Activated CD4-positive, alpha-beta T cell treated with anti-CD3 and anti-CD28 coated beads, Interleukin-10, Interleukin-2, amounts not matched to agents 100 ng/mL and 50 ng/mL, durations not matched to agents 16 hours and 8 hours (primary cell): ENCODE measurements at places on chromosomes 2 and 18.
A peak's percentile ranks its signal among the peaks of the same experiment; 100 is the strongest.

GRCh38 chr2:104523921-104524320 is 330.0 kb upstream of the POU3F3 start:
- no peak for DNase-seq

- no peak for DNase-seq
Observed at GRCh38 chr2:43176449-43176848, 50.0 kb downstream of the ZFP36L2 start.

GRCh38 chr2:7052404-7052803 is 135.2 kb downstream of the RNF144A start:
- DNase-seq = no peak

GRCh38 chr2:64543008-64543697 is 19.0 kb downstream of the AFTPH start:
- DNase-seq = no peak

DNA sequence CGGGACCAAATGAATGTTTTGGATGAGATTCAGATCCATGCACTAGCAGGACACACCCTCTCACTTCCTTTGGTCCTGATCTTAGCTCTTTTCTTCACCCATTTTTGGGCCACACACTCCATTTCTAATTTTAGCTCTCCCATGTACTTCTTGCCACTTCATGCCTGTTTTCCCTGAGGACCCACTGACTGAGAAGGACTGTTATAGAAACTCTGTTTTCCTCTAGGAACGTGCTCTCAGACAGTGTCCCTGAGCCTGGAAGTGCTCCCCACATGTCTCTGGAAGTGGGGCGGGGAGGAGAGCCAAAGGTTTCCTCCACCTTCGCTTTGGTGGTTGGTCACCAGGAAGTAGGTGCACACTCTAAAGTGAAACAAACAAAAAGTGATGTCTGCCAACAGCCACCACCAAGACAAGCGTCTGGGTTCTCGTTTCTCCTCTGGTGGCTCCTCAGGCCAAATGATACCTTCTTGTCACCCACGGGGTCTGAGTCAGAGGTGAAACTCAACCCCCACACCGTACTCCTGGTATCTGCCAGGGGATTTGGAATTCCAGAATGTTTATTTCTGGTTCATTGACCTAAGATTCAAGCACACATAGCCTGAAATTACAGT is 74.7 kb downstream of the MERTK start:
- DNase-seq = no peak

DNA sequence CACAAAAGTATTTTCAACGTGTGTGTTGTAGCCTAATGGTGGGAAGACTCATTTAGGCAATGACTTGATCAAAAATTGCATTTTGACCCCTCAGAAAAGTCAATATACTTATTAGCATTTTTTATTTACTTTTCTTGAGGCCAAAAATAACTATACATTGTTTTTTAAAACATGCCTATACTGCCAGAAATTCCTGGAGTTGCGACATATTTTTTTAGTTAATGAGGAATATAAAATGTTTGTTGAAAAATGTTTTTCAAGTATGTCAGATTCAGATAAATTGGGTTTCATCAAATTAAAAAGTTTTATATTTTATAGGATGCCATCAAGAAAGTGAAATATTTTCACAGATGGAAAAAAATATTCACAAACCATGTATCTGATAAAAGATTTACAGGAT is 39.6 kb downstream of the R3HDM1 start:
- DNase-seq = no peak

GRCh38 chr18:36829362-36830157 is 633 bp downstream of the KIAA1328 start:
- no peak for DNase-seq

GRCh38 chr2:6222296-6222695 is 530.1 kb downstream of the SOX11 start:
- no peak for DNase-seq

- no peak for DNase-seq
Observed at GRCh38 chr2:30759481-30759880, 47.8 kb downstream of the CAPN13 start.

DNA sequence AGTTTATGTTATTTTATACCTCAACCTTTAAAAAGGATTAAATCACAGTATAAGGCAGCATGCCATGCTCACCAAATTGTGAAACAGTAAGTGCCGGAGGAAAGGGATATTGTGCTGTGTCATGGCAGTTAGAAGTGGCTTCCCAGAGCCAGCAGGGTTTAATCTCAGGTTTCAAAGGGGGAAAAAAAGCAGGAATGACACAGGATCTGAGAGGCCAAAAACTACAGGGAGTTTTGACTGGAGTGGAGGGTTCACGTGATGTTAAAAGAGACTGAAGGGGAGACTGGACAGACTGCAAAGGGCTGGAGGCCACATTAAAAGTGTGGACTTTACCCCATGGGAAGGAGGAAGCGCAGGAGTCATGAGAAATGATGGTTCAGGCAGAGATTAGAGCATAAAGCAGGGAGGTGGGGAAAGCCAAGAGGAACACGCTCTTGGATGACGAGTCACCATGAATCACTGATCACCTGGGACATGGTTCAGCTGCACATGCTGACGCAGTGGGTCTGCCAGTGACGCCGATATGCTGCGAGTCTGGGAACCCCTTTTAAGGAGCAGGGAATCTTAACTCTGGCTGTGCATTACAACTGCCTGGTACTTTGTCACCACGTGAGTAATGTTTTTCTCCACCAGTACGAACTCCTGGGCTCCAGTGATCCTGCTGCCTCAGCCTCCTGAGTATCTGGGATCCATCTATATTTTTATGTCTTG is 6.1 kb downstream of the CHMP1B start:
- DNase-seq = no peak

DNA sequence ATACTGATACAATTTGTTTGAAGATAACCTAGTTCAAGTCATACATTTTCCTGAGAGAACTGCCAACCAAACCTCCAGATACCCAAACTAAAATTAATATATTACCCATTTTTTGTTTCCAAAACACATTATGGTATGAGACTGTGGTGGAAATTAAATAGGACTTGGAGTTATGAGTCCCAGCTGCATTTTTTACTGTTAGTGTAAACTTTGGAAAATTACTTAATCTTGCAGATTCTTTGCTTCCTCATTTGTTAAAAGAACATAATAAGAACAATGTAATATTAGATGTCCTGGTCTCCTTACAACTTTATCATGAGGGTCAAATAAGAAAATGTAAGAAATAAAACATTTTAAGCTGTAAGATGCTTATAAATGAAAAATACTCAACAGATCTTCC is 98.2 kb upstream of the TRIB2 start:
- DNase-seq = no peak

DNA sequence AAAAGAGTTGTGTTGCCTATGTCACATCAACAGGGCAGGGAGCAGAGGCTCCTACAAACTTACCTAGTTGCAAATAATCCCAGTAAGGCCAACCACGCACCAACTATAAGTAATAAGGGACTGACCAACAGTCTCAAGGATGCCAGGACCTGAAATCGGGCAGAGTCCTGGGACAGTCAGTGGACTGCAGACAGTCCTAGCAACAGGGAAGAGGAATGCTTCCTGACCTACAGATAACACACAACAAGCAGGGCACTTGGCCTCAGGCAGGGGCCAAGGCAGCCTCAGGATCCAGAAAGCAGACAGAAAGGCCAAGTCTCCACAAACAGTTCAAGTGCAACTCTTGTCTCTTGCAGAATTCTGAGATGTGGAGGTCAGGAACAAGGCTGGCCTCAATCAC is 56.2 kb downstream of the GALNT14 start:
- no peak for DNase-seq

GRCh38 chr2:131104487-131105155 is 515 bp upstream of the PLEKHB2 start:
- DNase-seq = peak; percentile 71

DNA sequence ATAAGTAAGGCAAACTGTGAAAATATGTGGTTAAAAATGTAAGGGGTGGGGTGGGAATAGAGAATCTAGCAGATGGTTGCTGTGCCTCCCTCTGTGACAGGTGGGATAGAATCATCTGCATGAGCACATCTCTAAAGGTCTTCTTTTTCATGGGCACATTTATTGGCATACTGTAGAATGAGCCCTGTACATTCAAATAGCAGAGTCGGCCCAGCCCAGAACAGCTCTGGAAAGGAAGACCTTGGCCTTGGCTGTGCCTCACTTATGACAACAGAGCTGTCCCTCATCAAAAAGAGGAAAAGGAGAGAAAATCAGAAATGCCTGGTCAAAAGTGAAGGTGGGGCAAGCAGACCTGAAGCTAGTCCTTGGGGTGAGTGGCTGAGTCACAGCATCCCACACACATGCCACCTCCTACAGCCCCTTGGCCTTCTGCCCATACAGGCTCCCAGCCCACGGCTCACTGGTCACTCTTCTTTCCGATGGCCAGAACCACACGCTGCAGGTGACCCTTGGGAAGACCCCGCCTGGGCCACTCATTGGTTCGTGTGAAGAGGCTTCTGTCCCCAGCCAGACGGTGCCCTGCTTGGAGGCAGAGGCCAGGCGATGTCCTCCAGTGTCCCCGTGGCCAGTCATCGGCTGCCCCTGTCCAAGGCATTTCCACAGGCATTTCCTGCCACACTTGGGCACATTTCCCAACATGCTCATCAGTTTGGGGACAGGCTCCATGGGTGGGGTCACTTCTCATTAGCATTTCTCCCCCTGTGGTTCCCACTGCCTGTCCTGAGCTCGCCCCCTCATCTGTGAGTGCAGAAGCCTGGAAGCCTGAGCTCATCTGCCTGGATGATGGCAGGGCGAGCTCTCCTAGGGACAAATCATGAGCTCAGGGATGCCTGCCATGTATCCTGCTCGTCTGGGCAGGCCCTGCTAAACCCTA is 113.6 kb downstream of the MCFD2 start:
- no peak for DNase-seq

- DNase-seq = no peak
Observed at GRCh38 chr2:177754492-177754873, 318.1 kb downstream of the PDE11A start.

DNA sequence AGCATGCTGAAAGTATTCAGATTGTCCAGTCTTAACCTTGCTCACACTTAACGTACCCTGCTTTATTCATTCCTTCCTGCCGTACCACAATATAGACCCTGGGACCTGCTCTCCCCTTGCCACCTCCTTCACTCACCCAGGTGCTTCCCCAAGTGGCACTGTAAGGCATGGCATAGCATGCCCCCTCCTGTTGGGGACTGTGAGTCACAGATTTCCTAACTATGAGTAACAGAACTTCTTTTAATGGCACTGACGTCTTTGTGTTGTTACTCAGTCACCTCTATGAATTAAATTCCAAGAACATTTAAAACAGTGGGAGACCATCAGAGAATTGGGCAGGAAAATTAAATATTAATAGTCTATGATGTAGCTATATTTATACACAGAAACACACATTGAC is 117.2 kb downstream of the CTNNA2 start:
- DNase-seq = no peak
